ENCODE measurements at places on chromosomes 6 and 20. TPM values are rescaled to one million over a fixed set of nuclear protein-coding genes. Genes with fewer than 3 reads are reported as not detected.

GRCh38 chr6:27720607-27721580 lies 191.3 kb downstream of the OR2B2 start:
- no peak for DNase-seq

GRCh38 chr6:25369433-25370177 lies 90.4 kb downstream of the CARMIL1 start:
- DNase-seq, result peak; percentile 33

DNA sequence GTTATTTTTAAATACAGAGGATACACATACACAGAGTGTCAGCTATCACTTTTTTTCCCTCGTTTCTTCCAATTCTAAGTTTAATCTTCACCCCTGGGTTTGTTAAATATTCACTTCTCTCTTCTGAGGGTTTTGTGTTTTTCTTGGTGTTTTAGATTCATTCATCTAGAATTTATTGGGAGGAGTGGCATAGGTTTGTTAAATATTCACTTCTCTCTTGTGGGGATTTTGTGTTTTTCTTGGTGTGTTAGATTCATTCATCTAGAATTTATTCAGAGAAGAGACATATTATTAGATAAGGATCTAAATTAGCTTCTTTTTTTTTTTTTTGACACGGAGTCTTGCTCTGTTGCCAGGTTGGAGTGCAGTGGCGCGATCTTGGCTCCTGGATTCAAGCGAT lies 3.9 kb downstream of the GTF2H5 start:
- no peak for DNase-seq

HBS1L gene
- 55.5 TPM for total RNA-seq

KCNK17 gene
- 0.33 TPM for total RNA-seq

Data from breast epithelium (tissue), 4 donors.